ENCODE measurements at places on chromosomes 3 and 15.

DNA sequence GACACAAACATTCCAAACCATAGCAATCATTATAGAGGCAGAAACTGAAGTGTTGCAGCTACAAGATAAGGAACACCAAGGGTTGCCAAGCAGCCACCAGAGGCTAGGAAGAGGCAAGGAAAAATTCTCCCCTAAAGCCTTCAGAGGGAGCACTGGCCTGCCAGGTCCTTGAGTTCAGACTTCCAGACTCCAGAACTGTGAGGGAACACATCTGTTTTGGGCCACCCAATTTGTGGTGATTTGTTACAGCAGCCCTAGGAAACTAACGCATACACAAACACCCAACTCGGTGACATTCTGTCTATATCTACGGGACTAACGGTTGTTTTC is 54.6 kb downstream of the MB21D2 start:
- no peak for DNase-seq

GRCh38 chr15:48888836-48889235 is 10.9 kb downstream of the EID1 start:
- no peak for DNase-seq

DNA sequence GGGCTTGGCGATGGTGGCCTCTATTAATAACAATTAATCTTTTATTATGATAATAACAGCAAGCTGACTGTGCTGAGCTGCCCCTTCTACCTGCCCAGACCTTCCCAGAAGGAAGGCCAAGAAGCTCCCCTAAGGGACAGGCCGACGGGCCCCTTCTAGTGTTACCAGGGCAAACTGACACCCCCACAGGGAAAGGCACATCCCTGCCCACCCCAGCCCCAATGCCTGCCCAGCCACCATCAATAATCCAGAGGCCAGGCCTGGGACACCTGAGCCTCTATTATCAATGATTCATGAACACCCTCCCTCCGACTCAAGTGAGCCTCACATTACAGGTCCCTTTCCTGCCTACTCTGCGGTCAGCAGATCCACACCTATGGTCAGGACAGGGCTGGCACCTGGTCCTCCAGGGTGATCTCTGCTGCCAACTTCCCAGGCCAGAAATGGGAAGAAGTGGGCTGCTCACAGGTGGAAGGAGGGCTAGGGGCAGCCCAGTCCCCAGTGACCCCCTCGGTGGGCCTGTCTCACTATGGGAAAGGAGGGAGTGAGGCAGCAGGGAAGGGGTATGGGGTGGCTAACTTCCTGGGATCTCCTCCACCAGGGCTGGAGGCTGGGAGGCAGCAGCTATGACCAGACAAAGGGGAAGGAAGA is 1.8 kb downstream of the TWF2 start:
- no peak for DNase-seq

- DNase-seq = no peak
Measured at GRCh38 chr15:33243393-33243792, 48.9 kb upstream of the FMN1 start.

- no peak for DNase-seq
Measured at GRCh38 chr3:109137761-109138160, 1.2 kb downstream of the C3orf85 start.

- DNase-seq = no peak
Measured at GRCh38 chr3:133548090-133548489, 25.4 kb upstream of the CDV3 start.

DNA sequence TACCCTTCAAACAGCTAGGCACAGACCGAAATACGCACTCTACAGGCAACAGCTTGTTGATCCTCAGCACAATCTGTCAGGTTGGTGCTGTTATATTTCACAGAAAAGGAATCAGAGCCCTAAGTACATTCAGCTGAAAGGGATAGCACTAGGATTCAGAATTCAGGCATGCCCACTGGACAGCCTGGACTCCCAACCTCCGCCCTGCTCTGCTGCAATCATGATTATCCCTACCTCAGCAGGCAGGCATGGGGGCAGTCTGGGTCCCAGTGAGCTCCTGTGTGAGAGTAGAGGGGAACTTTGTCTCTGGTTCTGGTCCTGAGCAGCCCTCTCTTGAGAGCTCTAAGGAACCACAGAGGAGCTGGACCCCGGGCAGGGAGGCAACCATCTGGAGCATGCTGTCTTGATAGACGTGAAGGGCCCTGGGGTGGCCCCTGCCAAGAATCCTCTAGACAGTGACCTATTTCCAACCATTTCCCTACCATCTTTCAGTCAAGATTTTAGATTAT is 23.4 kb upstream of the NOX5 start:
- DNase-seq = no peak

GRCh38 chr15:23497710-23498111 is 50.7 kb upstream of the GOLGA6L2 start:
- DNase-seq = no peak

- no peak for DNase-seq
Measured at GRCh38 chr15:90035095-90035839, 34.1 kb downstream of the ZNF710 start.

DNA sequence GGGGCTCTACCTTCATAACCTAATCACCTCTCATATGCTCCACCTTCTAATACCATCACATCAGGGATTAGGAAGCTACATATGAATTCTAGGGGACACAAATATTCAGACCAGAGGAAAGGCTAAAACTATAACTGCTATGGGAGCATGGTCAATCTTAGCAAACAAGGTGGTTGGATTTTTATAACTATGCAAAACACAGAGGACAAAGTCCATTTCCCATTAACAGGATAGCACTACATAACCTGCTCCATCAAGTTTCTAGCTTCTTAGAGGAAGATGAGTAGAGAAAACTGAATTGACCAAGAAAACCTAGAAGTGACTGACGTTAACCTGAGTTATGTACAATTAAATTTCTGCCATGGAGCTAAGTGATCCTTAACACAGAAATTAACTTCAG is 398.6 kb downstream of the TBL1XR1 start:
- no peak for DNase-seq

DNA sequence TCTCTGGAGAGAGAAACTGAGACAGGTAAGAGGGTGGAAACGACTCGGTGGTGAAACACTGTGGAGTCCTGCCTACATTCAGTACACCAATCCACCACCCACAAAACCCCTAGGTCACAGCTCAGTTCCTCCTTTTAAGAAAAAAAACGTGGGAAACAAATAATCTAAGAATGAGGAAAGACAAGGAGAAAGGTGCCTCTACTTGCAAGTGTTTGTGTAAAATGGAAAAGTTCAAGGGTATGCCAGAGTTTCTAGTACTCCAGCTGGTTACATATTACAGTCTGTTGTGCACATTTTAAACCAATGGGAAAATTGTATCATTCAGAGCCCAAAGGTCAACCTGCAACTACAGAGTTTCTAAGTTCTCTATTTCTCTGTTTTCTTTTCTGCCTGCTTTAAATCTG is 32.2 kb downstream of the HGD start:
- no peak for DNase-seq

DNA sequence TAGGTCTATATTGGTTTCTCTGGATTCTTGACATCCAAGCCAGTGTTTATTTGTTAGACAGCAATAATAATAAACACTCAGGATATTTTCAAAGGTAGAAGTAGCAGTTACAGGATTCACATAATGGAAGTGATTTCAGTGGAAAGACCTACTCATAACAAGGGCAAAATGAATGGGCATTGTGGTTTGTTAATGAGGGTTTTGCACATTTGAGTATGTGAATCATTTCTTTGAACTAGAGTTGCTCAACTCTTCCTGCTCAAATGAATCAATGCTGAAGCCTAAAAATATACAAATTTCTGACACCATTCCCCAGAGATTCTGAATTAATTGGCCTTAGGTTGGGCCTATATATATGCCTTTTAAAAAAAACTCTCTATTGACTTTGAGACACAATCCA is 4.1 kb upstream of the COL6A5 start:
- no peak for DNase-seq

DNA sequence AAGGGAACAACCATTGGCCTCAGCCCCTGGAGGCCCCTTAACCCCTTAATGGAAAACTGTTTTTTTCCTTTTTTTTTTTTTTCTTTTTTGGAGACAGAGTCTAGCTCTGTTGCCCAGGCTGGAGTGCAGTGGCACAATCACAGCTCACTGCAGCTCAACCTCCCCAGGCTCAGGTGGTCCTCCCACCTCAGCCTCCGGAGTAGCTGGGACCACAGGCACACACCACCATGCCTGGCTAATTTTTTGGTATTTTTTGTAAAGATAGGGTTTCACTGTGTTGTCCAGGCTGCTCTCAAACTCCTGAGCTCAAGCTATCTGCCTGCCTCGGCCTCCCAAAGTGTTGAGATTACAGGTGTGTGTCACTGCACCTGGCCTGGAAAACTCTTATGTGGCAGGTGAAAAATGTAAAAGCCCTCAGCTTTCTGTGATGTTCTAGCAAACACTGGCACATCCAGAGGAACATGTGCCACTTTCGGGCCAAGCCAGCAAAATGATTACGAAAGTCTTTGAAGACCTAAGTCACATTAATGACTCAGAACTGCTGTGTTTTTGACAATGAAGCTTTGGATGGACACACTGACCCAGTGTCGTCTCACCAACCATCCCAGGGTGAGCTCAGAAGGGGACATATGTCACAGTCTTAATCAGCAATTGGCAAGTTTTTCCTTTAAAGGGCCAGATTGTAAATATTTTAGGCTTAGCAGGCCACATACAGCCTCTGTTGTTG is 189.3 kb upstream of the TPM1 start:
- DNase-seq = no peak

DNA sequence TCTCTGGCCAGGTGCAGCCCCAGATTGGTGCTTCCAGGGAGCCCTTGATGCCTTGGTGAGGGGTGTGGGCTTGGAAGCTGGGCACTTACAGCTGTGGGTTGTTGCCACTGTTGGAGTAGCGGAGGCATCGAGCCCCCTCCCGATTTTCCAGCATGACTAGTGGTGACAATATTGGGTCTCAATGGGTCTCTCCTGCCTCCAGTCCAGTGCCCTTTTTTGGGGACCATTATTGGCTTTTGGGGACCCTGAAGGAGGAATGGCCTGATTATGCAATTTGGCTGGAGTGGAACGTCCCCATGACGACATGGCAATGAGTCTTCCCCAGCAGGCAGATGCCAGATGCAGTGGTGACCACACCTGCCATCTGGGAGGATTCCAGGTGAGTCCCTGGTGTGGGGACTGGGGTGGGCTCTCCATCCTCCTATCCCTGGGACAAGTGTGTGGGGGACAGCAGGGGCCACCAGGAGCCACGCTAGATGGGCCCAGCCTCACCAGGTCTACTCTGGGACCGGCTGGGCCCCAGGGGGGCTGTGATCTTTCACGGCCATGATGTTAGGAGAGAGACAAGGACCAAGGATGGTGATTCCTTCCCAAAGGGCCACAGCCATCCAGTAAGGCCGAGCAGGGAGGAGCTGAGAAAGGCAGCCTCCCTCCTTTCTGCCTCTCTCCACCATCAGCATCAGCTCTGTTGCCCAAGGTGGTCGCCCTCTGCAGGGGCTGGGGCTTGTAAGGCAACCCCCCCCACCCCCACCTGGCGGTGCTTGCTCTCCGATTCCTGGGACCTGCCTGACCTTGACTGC is 196.8 kb downstream of the GOLGA6L6 start:
- no peak for DNase-seq

GRCh38 chr3:189586941-189587663 is 44.1 kb upstream of the TP63 start:
- DNase-seq = no peak

DNA sequence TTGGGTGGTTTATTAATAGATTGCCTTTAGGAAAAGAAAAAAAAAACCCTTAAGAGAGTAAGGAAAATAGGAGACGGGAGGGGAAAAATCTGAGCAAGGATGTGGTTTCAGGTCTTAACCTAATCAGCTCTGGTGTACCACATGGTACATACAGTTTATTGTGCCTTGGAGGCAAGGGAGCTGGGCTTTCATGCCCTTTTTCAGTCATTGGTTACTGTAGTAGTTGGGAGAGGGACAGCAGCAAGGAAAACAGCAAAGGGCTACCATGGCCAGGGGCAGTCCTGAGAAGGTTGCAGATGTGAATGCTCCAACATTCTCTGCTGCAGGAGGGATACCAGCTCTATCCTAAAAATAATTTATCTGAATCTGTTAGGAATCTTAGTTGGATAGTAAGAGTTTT is 5.9 kb downstream of the CMC1 start:
- DNase-seq = no peak

DNA sequence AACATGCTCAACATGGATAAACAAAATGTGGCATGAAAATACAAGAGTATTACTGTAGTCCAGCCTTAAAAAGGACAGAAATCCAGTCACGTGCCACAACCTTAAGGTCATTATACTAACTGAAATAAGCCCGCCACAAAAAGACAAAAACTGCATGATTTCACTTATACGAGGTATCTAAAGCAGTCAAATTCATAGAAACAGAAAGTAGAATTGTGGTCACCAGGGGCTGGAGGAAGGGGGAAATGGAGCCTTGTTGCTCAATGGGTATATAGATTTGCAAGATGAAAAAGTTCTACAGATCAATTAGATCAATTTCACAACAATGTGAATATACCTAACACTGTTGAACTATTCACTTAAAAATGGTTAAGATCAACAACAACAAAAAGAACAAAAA is 7.4 kb downstream of the GLB1 start:
- no peak for DNase-seq
